HFFc6 (cell line): ENCODE measurements at places on chromosomes 16 and 17.
A peak's percentile ranks its signal among the peaks of the same experiment; 100 is the strongest.

- H3K27ac ChIP-seq = no peak overlapping the region
- no peak for DNase-seq
- no peaks in the 10 kb centered on the region for H3K36me3 ChIP-seq
- H3K4me1 ChIP-seq = no peaks in the 10 kb centered on the region
- H3K4me3 ChIP-seq = no peak overlapping the region
- no peaks in the 10 kb centered on the region for H3K27me3 ChIP-seq
Observed at GRCh38 chr16:78916928-78917545, 683.5 kb downstream of the MAF start.

GRCh38 chr17:53979991-53980390 is 157.3 kb downstream of the KIF2B start:
- no peak for DNase-seq
- no peaks in the 10 kb centered on the region for H3K27me3 ChIP-seq
- H3K27ac ChIP-seq = no peak overlapping the region
- no peak overlapping the region for H3K4me3 ChIP-seq

GRCh38 chr16:19119564-19119963 is 5.8 kb downstream of the ITPRIPL2 start:
- peak; percentile 83 for DNase-seq
- no peaks in the 10 kb centered on the region; the same call in none of the 2 replicates for H3K27me3 ChIP-seq
- peak overlapping the region; percentile 91 for H3K4me3 ChIP-seq
- H3K36me3 ChIP-seq = peaks cover 31% of the 10 kb centered on the region

DNA sequence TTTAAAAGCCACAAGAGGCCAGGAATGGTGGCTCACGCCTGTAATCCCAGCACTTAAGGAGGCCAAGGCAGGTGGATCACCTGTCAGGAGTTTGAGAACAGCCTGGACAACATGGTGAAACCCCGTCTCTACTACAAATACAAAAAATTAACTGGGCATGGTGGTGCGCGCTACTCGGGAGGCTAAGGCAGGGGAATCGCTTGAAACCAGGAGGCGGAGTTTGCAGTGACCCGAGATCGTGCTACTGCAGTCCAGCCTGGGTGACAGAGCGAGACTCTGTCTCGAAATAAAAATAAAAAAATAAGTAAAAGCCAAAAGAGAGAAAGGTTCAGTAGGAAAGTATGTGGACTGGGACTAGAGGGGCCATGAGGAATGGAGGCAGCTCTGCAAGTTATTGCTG is 13.1 kb upstream of the ITGAL start:
- no peaks in the 10 kb centered on the region for H3K36me3 ChIP-seq
- H3K4me1 ChIP-seq = no peaks in the 10 kb centered on the region
- no peak for DNase-seq
- no peak overlapping the region for H3K4me3 ChIP-seq
- peaks cover 23% of the 10 kb centered on the region for H3K27me3 ChIP-seq

DNA sequence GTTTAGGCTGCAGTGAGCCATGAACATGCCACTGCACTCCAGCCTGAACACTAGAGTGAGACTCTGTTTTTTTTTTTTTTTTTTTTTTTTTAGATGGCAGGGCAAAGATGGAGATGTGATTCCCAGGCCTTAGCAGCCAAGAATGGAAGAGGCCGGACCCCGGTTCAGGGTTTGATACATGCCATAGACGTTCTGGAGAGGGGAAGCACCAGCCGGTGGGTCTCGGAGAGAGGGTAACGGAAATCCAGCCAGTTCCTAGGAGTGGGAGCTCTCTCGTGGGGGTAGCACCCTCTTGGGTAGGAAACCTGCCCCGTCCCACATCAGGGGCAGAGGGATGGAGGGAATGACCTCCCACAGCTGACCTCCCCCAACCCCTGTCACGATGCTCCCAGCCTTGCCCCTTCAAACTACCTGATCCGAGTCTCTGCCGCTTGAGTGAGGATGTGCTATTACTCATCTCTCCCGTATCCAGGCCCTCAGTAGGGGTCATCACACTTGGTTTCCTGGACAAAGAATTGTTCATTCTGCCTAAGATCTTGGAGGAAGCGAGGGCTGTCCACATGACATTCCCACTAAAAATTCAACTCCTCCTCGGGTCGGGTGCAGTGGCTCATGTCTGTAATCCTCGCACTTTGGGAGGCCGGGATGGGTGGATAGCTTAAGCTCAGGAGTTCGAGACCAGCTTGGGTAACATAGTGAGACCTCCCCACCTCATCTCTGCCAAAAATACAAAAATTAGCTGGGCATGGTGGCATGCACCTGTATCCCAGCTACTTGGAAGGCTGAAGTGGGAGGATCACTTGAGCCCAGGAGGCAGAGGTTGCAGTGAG is 47.3 kb downstream of the MIS12 start:
- no peaks in the 10 kb centered on the region; the same call in none of the 2 replicates for H3K27me3 ChIP-seq
- H3K4me1 ChIP-seq = no peaks in the 10 kb centered on the region
- peaks cover 15% of the 10 kb centered on the region for H3K36me3 ChIP-seq
- H3K27ac ChIP-seq = no peak overlapping the region
- DNase-seq = no peak
- no peak overlapping the region for H3K4me3 ChIP-seq

- H3K27me3 ChIP-seq = no peaks in the 10 kb centered on the region
- no peak for DNase-seq
- peaks cover 9% of the 10 kb centered on the region for H3K36me3 ChIP-seq
- H3K4me3 ChIP-seq = no peak overlapping the region
- H3K27ac ChIP-seq = no peak overlapping the region
Observed at GRCh38 chr17:55177159-55177854, 87.5 kb upstream of the HLF start.

DNA sequence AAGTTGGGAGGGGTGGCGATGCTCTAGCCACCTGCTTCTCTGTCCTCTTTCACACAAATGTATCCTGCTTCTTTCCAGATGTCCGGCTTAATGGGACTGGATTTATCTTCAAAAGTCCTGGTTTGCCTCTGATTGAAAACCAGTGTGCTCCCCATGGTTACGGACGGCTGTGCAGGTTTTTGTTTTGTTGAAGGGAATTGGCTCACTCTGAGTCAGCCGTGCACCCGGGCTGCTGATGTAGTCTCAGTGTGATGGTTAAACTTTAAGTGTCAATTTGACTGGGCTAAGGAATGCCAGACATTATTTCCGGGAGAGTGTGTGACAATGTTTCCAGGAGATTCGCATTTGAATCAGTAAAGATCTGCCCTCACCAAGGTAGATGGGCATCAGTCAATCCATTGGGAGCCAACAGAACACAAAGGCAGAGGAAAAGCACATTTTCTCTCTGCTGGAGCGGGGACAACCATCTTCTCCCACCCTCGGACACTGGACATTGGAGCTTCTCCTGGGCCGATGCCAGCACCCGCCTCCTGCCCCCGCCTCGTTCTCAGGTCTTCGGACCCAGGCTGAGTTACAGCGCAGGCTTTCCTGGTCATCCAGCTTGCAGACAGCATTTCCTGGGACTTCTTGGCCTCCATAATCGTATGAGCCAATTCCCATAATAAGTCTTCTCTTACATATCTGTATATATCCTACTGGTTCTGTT is 126.9 kb upstream of the TNRC6C start:
- H3K4me1 ChIP-seq = peaks cover 40% of the 10 kb centered on the region
- H3K36me3 ChIP-seq = no peaks in the 10 kb centered on the region
- peak overlapping the region; percentile 47; the same call in 1 of the 2 replicates for H3K4me3 ChIP-seq
- no peak for DNase-seq
- H3K27ac ChIP-seq = peak overlapping the region; percentile 87

DNA sequence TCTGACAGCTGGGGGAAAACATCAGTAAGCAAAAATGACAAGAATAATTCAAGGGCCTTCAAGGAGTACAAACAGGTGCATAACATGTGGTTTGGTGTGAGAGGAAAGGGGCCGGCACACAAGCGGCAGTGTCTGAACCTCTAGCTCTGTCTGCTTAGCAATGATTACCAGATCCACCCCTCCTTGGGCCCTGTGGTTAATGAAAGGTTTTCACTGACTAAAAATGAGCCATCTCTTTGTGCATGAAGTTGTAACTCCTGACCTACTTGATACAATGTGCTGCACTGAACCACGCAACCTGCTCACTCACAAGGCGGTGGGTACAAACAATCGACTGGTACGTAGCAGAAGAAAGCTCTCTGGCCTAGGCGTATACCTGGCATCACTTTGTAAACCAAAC is 15.1 kb downstream of the FAM117A start:
- H3K4me1 ChIP-seq = no peaks in the 10 kb centered on the region
- no peaks in the 10 kb centered on the region for H3K36me3 ChIP-seq
- no peak for DNase-seq
- H3K27me3 ChIP-seq = peaks cover 39% of the 10 kb centered on the region
- no peak overlapping the region for H3K27ac ChIP-seq
- H3K4me3 ChIP-seq = no peak overlapping the region

DNA sequence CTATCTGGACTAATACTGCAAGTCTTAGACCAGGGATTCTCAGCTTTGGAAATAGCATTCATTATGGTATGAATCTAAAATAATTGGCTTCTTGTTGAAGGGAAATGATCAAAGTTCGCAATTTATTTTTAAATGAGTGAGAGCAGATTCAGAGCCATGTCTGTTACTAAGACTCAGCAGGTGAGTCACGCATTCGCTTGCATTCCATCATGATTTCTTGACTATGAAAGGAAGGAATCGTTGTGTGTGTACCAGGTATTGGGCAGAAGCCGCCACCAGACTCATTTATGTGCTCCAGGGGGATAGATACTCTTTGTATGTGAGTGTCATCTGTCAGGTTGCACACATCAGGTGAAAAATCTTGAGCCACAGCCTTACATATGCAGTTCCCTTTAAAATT is 10.8 kb downstream of the GSG1L2 start:
- peaks cover 9% of the 10 kb centered on the region; the same call in 1 of the 2 replicates for H3K27me3 ChIP-seq
- H3K27ac ChIP-seq = no peak overlapping the region
- peaks cover under 1% of the 10 kb centered on the region; the same call in 1 of the 2 replicates for H3K36me3 ChIP-seq
- no peaks in the 10 kb centered on the region for H3K4me1 ChIP-seq

GRCh38 chr17:61799812-61800484 is 63.4 kb downstream of the BRIP1 start:
- H3K4me3 ChIP-seq = no peak overlapping the region
- peaks cover 18% of the 10 kb centered on the region for H3K36me3 ChIP-seq
- H3K27me3 ChIP-seq = no peaks in the 10 kb centered on the region
- no peak for DNase-seq
- no peak overlapping the region for H3K27ac ChIP-seq
- H3K4me1 ChIP-seq = peaks cover 12% of the 10 kb centered on the region

GRCh38 chr17:77873500-77874302 is 84.8 kb upstream of the TNRC6C start:
- H3K27me3 ChIP-seq = peaks cover 35% of the 10 kb centered on the region
- peaks cover 7% of the 10 kb centered on the region; the same call in 1 of the 2 replicates for H3K4me1 ChIP-seq
- no peak for DNase-seq
- H3K4me3 ChIP-seq = no peak overlapping the region
- no peak overlapping the region for H3K27ac ChIP-seq

- peaks cover 4% of the 10 kb centered on the region; the same call in 1 of the 2 replicates for H3K27me3 ChIP-seq
- peaks cover 45% of the 10 kb centered on the region for H3K4me1 ChIP-seq
- DNase-seq = no peak
- no peak overlapping the region for H3K4me3 ChIP-seq
Observed at GRCh38 chr16:27430512-27430911, 28.5 kb downstream of the IL21R start.

DNA sequence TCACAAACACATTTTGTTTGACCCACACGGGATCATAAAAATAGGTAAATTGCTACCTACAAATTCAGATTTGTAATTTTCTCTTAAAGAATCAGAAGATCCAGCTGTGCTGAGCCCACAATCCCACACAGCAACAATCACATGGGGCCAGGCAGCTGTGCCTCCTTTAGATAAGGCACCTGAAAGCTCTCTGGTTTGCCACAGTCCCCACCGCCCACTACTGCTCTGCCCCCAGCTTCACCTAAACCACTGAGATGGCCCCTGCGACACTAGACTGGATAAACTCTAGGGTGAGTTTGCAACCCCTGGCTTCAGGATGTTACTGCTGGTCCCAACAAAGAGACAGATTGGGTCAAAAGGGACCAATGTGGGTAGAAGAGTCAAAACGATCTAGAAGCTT is 96.8 kb downstream of the GSG1L start:
- no peak for DNase-seq
- H3K27ac ChIP-seq = no peak overlapping the region
- H3K4me1 ChIP-seq = no peaks in the 10 kb centered on the region
- no peak overlapping the region for H3K4me3 ChIP-seq
- peaks cover 24% of the 10 kb centered on the region for H3K27me3 ChIP-seq
- H3K36me3 ChIP-seq = no peaks in the 10 kb centered on the region

DNA sequence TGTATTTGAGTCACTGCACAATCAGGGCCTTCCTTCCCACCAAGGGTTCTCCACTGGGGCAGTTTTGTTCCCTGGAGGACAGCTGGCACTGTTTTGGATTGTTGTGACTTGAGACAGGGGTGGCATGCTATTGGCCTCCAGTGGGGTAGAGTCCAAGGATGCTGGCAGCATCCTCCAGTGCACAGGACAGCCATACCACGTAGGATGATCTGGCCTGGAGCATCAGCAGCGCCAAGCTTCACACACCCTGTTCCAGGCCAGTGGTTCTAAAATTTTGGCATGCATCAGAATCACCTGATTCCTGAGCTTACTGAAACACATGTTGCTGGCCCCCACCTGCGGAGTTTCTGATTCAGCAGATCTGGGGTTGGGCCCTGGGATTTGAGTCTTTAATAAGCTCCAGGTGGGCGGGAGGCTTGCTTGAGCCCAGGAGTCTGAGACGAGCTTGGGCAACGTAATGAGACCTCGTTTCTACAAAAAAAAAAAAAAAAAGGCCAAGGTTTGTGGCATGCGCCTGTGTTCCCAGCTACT is 83.2 kb downstream of the MGAT5B start:
- no peak overlapping the region for H3K27ac ChIP-seq
- no peaks in the 10 kb centered on the region for H3K36me3 ChIP-seq
- H3K27me3 ChIP-seq = peaks cover 17% of the 10 kb centered on the region
- DNase-seq = no peak
- no peaks in the 10 kb centered on the region for H3K4me1 ChIP-seq

- peaks cover 13% of the 10 kb centered on the region for H3K36me3 ChIP-seq
- H3K4me1 ChIP-seq = peaks cover 88% of the 10 kb centered on the region
- H3K27me3 ChIP-seq = no peaks in the 10 kb centered on the region; the same call in 1 of the 2 replicates
- no peak for DNase-seq
- H3K4me3 ChIP-seq = peak overlapping the region; percentile 4; the same call in 1 of the 2 replicates
Observed at GRCh38 chr16:69481901-69482341, 57.5 kb downstream of the CYB5B start.

DNA sequence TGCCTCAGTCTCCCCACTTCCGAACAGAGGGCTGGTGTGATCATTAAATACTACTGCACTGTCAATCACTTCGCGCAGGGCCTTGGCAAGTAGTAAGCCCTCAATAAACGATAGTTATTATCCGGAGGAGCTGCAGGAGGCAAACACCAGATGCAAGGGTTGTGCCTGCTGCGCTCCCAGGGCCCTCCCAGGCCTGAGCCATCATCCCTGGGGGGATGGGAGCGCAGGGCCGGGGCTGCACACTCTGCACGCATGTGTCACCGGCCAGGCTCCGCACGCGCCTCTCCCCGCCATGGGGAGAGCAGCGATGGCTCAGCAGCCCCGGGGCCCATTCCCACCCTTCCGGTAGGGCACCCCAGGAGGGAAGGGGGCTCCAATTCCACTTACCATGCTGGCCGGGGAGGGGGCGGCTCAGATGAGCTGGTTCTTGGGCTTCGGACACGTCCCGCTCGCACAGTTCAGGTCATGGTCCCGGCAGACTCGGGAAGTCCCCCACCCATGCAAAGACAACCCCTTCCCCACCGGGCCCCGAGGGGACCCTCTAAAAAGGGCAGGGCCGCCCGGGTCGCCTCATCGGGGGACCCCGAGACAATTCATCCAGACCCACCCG is 681 bp downstream of the XPO6 start:
- H3K27ac ChIP-seq = peak overlapping the region; percentile 91
- H3K27me3 ChIP-seq = no peaks in the 10 kb centered on the region; the same call in 1 of the 2 replicates
- H3K4me3 ChIP-seq = peak overlapping the region; percentile 97
- H3K36me3 ChIP-seq = peaks cover 34% of the 10 kb centered on the region
